GM20000 (cell line): ENCODE measurements at places on chromosomes 12 and 14.

GRCh38 chr14:103290494-103290893, 43.5 kb upstream of the EIF5 start:
- no peak for DNase-seq

- no peak for DNase-seq
These were observed 250.1 kb downstream of the NUAK1 start for GRCh38 chr12:105888696-105889095.

- no peak for DNase-seq
These were observed 34.6 kb downstream of the LMNTD1 start for GRCh38 chr12:25518512-25518911.

GRCh38 chr14:87079416-87079815, 913.6 kb downstream of the GALC start:
- no peak for DNase-seq

DNA sequence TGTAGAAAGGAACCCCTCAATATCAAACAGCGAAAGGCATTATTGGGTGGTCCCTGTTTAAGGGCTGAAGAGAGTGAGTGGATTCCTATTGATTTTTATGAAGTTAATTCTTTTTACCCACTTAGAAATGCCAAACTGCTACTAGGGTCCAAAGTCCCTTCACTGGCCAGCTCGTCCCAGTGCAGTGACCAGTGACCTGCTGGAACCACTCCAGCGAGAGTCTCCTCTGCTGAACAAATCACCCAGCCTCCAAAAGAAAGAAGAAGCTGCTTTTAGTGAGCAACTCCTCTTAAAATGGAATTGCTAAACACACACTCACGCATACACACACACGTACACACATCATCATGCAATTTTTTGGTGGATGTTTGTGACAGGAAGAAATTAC, 198.2 kb upstream of the PLEKHG7 start:
- DNase-seq: no peak

DNA sequence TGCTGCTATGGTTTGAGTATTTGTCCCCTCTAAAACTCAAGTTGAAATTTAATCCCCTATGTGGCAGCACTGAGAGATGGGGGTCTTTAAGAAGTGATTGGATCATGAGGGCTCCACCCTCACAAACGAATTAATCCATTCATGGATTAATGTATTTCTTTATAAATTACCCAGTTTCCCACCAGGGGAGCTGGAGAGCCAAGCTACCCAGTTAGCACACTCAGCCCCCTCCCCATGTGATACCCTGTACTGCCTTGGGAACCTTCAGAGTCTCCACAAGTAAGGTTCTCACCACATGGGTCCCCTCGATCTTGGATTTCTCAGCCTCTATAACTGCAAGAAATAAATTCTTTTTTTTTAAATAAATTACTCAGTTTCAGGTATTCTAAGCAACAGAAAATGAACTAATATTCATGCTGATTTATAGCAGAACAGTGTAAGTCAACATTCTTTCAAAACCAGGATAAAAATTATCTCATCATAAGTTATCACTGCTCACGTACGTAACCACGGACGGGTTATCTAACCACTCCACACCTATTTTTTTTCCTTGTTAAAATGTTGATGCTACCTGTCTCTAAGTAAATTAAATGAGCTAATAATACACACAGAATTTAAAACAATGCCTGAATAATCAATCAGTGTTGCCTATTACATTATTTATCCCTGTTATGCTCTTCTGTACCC, 3.6 kb downstream of the NAP1L1 start:
- DNase-seq: no peak

DNA sequence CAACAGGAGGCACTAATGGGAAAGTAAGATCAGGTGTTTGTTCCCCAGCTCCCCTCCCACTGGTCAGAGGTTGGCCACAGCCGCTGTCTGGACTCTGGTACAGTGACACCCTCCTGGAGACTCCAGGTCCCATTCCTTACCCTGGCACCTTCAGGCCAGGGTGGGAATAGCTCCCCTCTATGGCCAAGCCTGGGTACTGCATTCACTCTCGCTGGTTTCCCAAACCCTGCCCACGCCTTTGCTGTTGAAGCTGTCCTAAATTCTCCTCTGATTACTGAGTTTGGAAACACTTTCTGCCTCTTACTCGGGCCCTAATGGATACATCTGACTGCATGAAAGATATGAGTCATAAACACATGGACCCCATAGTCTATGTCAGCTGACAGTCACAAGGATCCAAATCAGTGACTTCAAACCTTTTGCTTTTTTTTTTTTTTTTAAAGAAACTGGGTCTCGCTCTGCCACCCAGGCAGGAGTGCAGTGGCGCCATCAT, 17.9 kb downstream of the HRK start:
- DNase-seq: no peak

DNA sequence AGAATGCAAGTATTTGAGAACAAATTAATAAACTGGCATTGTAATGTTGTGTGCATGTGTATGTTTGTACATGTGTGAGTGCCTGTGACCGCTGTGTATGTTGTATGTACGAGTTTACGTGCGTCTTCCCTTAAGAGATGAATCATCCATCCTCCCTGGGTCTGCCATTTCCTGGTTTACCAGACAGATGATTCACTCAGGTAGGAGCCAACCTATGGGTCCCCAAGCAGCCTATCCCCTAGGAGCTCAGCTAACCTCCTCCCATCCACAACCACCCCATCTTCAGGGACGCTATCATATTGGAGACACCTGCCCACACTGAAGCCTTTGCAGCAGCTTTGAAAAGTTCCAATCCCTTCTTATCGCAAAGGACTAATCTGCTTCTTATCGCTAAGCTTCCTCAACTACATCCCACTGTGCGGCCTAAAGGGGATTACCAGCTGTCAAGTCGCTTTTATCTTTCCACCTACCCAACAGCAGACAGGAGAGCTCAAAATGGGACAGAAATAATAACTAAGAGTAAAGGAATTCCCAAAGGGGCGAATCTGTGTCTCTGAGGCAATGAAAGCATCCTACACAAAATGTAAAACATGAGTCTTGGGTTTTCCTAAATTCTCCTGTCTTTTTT, 81.5 kb upstream of the TMCC3 start:
- no peak for DNase-seq

DNA sequence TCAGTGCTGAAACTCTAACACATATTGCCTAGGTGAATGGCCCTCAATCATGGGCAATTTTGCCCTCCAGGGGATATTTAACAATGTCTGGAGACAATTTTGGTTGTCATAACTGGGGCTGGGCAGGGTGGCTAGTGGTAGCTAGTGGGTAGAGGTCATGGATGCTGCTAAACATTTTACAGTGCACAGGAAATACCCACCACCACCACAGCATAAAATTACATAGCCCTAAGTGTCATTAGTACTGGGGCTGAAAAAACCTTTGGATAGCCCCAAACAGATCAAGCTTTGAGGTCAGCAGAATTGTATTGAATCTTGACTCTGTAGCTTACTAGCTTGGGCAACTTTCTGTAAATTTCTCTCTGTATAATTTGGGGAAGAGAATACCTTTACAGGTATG, 758.0 kb downstream of the BCL11B start:
- DNase-seq: no peak

GRCh38 chr12:98939350-98939749, 294.3 kb downstream of the APAF1 start:
- no peak for DNase-seq

GRCh38 chr12:10067942-10068341, 30.8 kb downstream of the CLEC1A start:
- DNase-seq: no peak

- DNase-seq: no peak
These were observed 104.3 kb upstream of the DACT1 start for GRCh38 chr14:58533446-58533845.

DNA sequence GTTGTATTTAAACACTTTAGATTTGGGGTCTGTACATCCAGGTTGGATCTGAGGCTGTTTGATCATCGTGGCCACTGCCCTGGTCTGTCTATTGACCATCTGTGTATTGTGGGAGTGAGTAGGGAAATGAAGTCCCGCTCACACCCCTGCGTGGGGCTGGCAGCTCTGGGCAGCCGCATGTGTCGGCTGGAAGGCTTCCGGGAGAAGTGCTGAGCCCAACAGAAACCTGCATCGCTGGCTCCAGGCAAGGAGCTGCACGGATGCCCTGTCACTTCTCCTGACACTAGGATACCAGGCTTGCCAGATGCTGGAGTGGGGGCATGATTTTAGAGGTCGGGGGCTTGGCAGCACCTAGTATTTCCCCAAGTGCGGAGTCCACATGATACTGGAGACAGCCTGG, 93.6 kb downstream of the PHETA1 start:
- DNase-seq: no peak

DNA sequence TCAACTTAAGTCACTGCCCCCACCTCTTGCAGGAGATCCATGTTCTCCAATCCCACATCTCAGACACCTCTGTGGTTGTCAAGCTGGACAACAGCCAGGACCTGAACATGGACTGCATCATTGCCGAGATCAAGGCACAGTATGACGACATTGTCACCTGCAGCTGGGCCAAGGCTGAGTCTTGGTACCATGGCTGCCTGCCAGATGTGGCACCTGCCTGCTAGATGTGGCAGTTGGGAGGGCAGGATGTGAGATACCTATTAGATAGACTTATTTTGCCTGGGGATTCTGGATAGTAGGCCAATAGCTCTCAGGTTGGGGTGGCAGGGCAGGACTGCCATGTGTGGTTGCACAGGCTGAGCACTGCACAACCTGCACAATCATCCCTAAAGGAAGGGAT, 7.9 kb upstream of the KRT86 start:
- no peak for DNase-seq

DNA sequence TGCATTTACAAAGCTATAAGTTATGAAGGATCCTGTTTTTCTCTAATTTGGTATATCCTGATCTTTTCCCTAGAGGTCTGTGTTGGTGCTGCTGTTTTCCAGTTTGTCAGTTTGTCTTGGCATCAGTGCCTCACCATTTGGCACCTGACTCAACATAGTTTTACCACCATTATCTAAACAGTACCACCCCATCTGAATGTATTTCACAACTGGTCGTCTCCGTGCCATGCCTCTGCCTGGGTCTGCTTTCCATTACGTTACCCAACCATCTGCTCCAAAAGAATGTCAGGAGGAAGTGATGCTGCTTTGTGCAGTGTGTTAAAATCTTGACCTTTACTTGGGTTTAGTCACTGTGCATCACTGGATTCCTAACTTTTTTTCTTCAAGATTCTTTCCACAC, 129.3 kb upstream of the RASSF8 start:
- no peak for DNase-seq

DNA sequence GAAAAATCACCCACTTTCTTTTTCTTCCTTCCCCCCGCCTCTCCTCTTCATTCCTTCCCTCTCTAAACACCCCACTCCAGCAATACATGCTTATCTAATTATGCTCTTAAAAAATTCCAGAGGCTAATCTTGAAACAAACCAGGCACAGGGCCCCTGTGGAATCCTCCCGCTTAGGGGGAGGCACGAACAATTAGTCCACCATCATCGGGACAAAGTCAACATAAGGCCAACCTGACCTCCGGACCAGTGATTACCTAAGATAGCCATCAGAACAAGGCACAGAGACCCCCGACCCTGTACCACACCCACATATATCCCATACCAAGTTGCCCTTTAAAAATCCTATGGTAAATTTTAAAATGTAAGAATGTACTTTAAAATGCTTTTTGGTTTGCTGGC, 47.1 kb downstream of the KIF21A start:
- DNase-seq: no peak

DNA sequence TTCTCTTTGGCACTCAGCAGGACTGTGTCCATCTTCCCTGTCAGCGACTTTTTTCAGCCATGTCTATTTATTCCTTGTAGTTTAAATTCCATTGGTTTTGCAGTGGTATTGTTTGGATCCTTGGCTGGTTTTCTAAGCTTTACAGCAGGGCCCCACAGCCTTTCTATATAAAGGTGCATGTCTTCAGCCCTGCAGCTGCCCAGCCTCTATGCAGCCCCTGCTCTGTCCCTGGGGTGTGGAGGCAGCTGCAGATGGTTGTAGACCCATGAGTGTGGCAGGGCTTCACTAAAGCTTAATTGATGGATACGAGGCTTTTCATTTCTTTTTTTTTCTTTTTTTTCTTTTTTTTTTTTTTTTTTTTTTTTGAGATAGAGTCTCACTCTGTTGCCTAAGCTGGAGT, 29.7 kb downstream of the SFSWAP start:
- DNase-seq: no peak

- peak; percentile 20 for DNase-seq
These were observed 8.7 kb upstream of the KTN1 start for GRCh38 chr14:55571125-55571889.

GRCh38 chr14:51059032-51059431, 35.9 kb downstream of the TRIM9 start:
- no peak for DNase-seq

DNA sequence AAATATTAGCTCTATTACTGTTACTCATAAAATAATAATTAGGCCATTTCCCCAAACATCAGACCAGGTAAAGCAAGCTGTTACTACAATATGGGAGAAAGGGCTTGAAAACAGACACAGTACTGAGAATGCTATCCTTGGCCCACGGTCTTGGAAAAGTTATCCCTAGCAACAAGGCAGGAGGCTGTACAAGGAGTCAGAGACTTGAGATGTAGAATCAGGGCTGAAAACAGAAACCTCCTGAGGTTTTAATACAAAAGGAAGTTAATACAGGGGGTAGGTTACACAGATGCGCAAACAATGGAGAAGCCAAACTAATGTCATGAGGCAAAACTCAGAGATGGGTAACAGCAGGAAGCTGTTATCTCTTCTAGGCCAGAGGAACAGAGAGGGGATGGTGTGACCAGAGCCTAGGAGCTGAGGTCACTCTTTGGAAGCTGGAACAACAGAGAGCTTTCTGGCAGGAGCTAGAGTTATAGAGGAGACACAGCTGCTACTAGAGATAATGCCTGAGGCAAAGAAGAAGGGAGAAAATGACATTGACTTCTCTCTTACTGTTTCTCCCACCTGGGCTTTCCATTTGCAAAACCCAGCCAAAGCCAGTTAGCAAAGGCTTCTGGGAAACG, 248.8 kb downstream of the SUDS3 start:
- DNase-seq: no peak

DNA sequence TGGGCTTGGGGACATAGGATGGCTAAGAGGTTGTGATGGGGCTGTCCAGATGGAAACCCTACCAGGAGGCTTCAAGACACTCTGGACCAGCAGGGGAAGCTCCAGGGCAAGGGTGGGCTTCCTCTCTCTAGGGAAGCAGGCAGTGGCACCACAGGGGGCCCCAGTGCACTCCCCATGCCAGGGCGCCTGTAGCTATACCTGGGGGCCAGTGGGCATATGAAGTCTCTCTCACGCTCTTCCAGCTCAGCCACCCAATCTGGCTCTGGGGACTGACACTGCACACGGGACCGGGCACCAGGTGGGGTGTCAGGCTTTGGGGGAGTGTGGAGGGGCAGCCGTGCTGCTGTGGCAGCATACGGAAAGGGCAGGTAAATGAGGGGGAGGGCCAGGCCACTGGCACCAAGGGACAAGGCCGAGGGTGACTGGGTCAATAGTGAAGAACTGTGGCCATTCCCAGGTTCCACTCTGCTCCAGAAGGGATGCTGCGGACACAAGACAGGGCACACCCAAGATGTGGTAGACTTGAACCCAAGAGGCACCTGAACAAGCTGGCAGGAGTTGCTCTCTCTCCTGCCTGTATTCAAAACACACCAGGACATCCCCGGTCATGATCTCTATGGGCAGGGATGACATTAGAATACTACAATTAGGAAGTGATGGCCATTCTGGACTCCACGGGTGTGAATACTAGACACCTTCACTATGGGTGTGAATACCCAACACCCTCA, 27.5 kb downstream of the RFLNA start:
- no peak for DNase-seq

- DNase-seq: no peak
These were observed 82.8 kb upstream of the NEDD1 start for GRCh38 chr12:96824074-96824837.
